ENCODE measurements at places on chromosomes 7 and 10. TPM values are rescaled to one million over a fixed set of nuclear protein-coding genes. Genes with fewer than 3 reads are reported as not detected.

DRGX gene
- total RNA-seq = not detected

C10orf53 gene
- under 0.01 TPM for total RNA-seq

ITPRID1 gene
- total RNA-seq = not detected

CACNB2 gene
- total RNA-seq = 0.33 TPM

CYP3A4 gene
- total RNA-seq = not detected

TRPV5 gene
- total RNA-seq = not detected

UPK3BL2 gene
- 0.87 TPM for total RNA-seq

PON3 gene
- total RNA-seq = 0.11 TPM

PRF1 gene
- not detected for total RNA-seq

HMX2 gene
- not detected for total RNA-seq

FXYD4 gene
- not detected for total RNA-seq

PTEN gene
- 198 TPM for total RNA-seq

SPDYE9 gene
- not detected for total RNA-seq

TMEM213 gene
- not detected for total RNA-seq

NPTX2 gene
- 0.12 TPM for total RNA-seq

PIK3CG gene
- total RNA-seq = not detected

HOXA10 gene
- 12.6 TPM for total RNA-seq

CAMK2B gene
- not detected for total RNA-seq

IL6 gene
- 0.55 TPM for total RNA-seq

ITGB1 gene
- 4,017 TPM for total RNA-seq

SEMA3C gene
- total RNA-seq = 345 TPM

GPR26 gene
- not detected for total RNA-seq

USP54 gene
- 35.5 TPM for total RNA-seq

GNGT1 gene
- not detected for total RNA-seq

FBXW4 gene
- 39.0 TPM for total RNA-seq

ZNF467 gene
- total RNA-seq = 0.22 TPM

GBX1 gene
- not detected for total RNA-seq

ADAM22 gene
- total RNA-seq = 0.75 TPM

AKR1C1 gene
- 86.1 TPM for total RNA-seq

NKX1-2 gene
- not detected for total RNA-seq

NEUROD6 gene
- not detected for total RNA-seq

ASZ1 gene
- total RNA-seq = not detected

AMPH gene
- 1.5 TPM for total RNA-seq

BLNK gene
- not detected for total RNA-seq

CYP3A5 gene
- total RNA-seq = 4.8 TPM

All from uterine smooth muscle cell (primary cell).